Activated CD4-positive, alpha-beta T cell treated with anti-CD3 and anti-CD28 coated beads, Interleukin-2, amount 50 U/mL, for 4 hours (primary cell): ENCODE measurements at places on chromosomes 4 and X.

DNA sequence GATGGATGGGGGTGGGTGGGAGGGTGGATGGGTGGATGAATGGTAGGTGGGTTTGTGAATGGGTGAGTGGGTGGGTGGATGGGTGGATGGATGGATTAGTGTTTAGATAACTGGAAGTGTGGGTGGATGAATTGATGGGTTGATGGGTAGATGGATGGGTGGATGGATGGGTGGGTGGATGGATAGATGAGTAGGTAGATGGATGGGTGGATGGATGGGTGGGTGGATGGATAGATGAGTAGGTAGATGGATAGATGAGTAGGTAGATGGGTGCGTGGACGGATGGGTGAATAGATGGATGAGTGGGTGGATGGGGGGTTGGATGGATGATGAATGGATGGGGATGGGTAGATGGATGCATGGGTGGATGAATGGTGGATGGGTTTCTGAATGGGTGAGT lies 20.3 kb upstream of the ASMTL start:
- DNase-seq, result no peak

DNA sequence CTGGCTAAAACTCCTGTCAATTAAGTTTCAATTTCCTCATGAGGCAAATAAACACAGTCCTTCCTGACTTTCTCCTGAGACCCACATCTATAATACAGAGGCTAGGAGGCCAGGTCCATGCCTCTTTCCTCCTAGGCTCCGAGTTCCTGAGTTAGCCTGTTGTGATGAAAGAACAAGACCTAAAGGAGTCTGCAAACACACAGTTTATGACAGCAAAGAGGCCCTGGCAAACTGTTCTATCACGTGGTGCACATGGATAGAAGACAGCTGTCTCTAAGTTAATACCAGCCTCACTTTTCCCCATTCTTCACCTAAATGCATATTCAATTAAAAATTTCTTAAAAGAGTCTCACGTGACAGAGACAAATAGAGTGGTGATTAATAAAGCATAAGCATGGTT lies 145.2 kb downstream of the TET2 start:
- DNase-seq, result no peak

DNA sequence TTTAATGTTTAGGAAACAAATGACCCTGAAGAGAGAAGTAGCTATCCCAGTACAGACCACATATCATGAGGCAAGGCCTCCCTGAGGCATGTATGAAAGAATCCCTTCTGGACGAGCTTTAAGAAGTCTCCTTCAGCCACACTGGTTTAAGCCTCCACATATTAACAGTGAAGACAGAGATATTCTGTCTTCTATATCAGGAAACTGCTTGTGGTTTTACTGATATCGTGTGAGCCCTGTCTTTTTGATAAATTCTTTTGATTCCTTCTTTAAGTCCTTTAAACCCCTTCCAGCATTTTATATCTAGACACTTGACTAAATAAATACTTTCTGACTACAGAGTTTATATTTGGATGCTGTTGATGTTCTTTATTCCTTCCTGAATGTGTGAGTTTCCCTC lies 45.9 kb upstream of the GPC4 start:
- DNase-seq, result no peak

- DNase-seq, result peak; percentile 40
Observed at GRCh38 chrX:154541896-154542722, 4.5 kb downstream of the G6PD start.

DNA sequence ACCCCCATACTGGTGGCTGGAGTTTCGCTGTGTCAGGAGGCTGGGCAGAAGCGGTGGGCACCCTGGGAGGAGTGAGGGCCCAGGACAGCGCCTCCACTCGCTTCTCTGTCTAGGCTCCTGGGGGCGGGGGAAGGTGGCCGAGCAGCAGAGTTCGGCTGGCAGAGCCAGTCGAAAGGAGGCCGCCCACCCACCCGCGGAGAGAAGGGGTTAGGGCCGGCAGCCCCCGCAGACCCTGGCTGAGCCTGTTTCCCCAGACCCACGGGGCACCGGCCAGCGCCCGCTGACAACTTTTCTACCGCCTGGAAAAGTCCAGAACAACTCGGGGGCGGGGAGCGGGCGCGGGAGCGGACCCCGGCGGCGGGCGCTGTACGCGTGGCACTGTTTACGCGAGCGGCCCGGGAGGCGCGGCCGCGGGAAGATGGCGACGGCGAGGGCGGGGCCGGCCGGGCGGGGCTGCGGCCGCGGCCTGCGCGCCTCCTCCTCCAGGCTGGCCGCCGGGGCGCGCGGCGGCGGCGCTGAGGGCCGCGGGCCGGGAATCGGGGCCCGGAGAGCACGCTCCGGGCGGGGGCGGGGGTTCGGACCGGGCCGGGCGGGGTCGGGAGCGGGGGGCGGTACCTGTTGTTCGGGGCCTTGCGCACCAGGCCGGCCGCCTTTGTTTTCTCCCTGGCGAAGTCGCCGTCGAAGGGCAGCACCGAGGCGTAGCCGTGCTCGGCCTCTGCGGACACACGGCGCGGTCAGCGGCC lies 628 bp downstream of the MXD4 start:
- peak; percentile 18 for DNase-seq

DNA sequence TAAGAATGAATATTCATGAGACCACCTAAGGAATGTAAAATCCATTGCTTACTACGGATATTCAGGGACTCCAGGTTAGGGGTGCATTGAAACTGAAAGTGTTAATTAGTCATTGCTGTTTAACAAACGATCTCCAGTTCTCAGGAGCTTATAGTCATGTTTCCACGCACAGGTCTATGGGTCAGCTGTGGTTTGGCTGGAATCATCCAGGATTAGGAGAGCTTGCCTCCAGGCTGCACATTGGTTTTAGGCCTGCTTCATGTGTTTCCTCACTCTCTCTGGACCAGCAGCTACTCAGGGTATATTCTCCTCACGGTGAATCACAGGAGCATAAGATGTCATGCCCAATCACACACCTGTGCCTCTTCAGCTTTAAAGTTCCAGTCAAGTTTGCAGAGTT lies 98.9 kb downstream of the ATXN3L start:
- DNase-seq, result no peak

DNA sequence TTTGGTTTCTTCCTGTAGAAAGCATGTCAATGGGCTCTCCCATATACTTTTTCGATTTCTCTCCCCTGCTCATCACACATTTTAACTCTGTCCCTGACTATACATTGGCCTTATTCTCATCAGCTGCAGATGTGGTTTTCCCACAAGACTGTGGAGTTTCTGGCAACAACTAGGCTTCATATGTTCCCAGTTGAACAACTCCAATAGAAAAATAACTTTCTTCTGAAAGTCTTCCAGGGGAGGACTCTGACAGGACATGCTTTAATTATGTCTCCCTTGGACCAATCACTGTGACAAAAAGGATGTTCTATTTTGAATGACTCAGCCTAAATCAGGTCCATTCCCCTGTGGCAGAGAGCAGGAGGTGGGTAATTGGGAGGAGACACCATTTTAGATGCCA lies 28.1 kb downstream of the SPANXC start:
- no peak for DNase-seq

- peak; percentile 96 for DNase-seq
Observed at GRCh38 chrX:15737959-15738902, at the start of gene CA5B. TSS of gene CA5B (plus strand) at chrX:15738270. CDS start at chrX:15750024, 11,754 bp downstream.
